ENCODE measurements at places on chromosomes 5 and 9. TPM values are rescaled to one million over a fixed set of nuclear protein-coding genes. Genes with fewer than 3 reads are reported as not detected.

NUTM2F gene
- total RNA-seq, result not detected

DNA sequence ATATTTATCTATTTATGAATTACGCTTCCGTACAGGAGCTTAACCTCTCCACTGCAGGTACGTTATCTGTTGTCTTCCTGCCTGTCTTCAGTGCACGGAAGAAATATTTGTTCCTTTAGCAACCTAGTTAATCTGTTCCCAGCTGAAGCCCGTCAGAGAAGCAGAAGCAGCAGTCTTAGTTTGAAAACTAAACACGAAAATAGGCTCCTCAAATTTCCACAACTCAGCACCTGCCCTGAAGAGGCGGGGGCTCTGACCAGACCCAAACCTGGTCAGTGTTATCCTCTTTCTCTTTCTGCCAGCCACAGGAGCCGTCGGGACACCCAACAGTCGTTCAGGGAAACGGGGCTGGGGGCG is 462 bp downstream of the NUDCD2 start:
- H3K36me3 ChIP-seq, result peaks cover 9% of the 10 kb centered on the region
- H3K4me3 ChIP-seq, result peak overlapping the region; percentile 86

DNA sequence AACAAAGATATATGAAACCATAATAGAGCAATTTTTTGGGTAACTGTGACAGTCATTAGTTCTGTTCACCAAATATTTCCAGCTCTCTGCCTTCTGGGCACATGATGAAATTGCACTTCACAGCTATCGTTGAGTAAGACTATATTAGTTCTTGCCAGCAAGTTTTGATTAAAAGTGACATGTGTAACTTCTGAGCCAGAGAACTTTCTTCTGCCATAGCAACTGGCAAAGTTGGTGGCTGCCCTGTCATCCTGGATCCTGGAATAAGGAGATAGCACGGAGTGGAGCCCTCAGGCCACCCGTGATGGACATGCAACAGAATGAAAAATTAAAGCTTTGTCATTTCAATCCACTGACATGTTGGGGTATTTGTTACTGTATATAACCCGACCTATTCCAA is 194.4 kb upstream of the VCAN start:
- H3K27me3 ChIP-seq, result no peaks in the 10 kb centered on the region
- no peak for DNase-seq
- H3K4me1 ChIP-seq, result no peaks in the 10 kb centered on the region
- no peaks in the 10 kb centered on the region for H3K36me3 ChIP-seq
- H3K27ac ChIP-seq, result no peak overlapping the region

- no peak overlapping the region for H3K27ac ChIP-seq
- no peaks in the 10 kb centered on the region for H3K4me1 ChIP-seq
- H3K4me3 ChIP-seq, result no peak overlapping the region
- H3K36me3 ChIP-seq, result no peaks in the 10 kb centered on the region
- H3K27me3 ChIP-seq, result no peaks in the 10 kb centered on the region
Measured at GRCh38 chr9:83153030-83153429, 90.1 kb upstream of the RASEF start.

- H3K27me3 ChIP-seq, result peaks cover 16% of the 10 kb centered on the region
- H3K4me3 ChIP-seq, result no peak overlapping the region
- no peak overlapping the region for H3K27ac ChIP-seq
- DNase-seq, result no peak
- no peaks in the 10 kb centered on the region for H3K36me3 ChIP-seq
Measured at GRCh38 chr9:130260816-130261765, 4.5 kb upstream of the HMCN2 start.

DNA sequence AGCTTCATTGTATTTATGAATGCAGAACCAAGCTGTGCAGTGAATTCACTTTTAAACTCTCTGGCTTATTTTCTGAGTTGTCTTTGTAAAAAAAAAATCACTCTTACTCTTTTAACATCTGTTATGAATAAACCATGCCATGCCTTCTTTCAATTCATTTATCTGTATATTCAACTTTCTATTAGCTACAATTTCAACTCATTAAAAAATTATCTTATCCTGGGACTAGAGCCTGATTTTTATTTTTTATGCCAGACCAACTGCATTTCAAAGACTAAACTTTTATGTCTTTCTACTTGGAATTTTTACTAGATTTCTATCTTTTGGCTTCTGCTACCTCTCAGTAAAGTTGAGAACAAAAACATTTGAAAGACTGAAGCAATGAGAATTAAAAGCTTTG is 342.7 kb downstream of the DEPDC1B start:
- H3K27me3 ChIP-seq, result no peaks in the 10 kb centered on the region
- H3K4me1 ChIP-seq, result no peaks in the 10 kb centered on the region
- H3K4me3 ChIP-seq, result no peak overlapping the region
- DNase-seq, result no peak
- H3K36me3 ChIP-seq, result no peaks in the 10 kb centered on the region

DNA sequence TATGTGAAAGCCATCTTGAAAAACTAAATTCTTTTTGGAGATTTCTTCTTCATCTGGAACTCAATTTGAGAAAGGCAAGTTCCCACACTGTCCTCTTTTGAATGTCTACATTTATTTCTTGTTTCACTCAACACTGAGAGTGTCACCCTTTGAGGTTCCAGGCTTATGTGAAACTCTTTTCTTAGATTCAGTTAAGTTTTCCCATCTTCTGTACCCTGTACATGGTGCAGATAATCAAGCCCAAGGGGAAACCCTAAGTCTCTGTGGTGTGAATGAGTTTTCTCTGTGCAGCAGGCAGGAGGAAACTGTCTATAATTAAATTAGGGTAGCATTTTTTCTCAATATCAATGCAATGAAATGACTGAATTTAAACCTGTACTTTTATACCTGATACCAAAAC is 72.3 kb upstream of the PRLR start:
- H3K4me1 ChIP-seq, result no peaks in the 10 kb centered on the region
- H3K27me3 ChIP-seq, result no peaks in the 10 kb centered on the region
- DNase-seq, result no peak
- H3K36me3 ChIP-seq, result no peaks in the 10 kb centered on the region
- H3K4me3 ChIP-seq, result no peak overlapping the region
- H3K27ac ChIP-seq, result no peak overlapping the region

- no peaks in the 10 kb centered on the region for H3K4me1 ChIP-seq
- no peak overlapping the region for H3K27ac ChIP-seq
- H3K27me3 ChIP-seq, result no peaks in the 10 kb centered on the region
- DNase-seq, result no peak
Measured at GRCh38 chr9:14799030-14799429, 76.5 kb upstream of the CER1 start.

DNA sequence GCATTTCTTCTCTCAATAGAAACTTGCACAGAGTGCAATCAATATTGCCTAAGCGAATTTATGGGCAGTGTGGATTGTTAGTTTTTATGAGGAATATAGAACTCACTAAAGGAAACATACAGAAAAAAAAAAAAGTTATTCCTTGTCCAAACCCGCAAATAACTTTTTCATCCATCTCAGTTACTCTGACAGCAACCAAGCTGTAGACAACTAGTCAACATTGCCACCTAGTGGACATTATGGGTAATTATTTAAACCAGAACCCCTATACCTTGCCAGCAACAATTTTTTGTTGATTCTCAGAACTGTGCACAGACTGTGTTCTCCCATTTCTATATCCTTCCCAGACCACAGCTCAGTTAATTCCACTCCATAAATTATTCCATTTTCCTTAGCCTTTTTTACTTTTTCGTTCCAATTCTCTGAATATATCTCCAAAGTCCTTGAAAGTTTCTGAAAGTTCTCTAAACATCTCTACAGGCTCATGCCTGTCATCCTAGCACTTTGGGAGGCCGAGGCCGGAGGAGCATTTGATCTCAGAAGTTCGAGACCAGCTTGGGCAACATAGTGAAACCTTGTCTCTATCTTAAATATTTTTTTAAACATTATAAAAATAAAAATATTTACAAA is 2.6 kb upstream of the AFAP1L1 start:
- peaks cover 13% of the 10 kb centered on the region for H3K4me1 ChIP-seq
- H3K27ac ChIP-seq, result no peak overlapping the region
- H3K36me3 ChIP-seq, result no peaks in the 10 kb centered on the region
- peaks cover 12% of the 10 kb centered on the region for H3K27me3 ChIP-seq
- no peak overlapping the region for H3K4me3 ChIP-seq

All from natural killer cell (primary cell).